ENCODE measurements at places on chromosomes 4 and X.

GRCh38 chr4:2827071-2827873 lies 16.4 kb upstream of the ADD1 start:
- no peak for DNase-seq

- peak; percentile 36 for DNase-seq
These were observed 19.1 kb upstream of the ZXDA start for GRCh38 chrX:57929373-57929772.

- DNase-seq = peak; percentile 61
These were observed 100.1 kb downstream of the REPS2 start for GRCh38 chrX:17046478-17047097.

- peak; percentile 6 for DNase-seq
These were observed 114.3 kb upstream of the TEX13C start for GRCh38 chrX:125205133-125205917.

DNA sequence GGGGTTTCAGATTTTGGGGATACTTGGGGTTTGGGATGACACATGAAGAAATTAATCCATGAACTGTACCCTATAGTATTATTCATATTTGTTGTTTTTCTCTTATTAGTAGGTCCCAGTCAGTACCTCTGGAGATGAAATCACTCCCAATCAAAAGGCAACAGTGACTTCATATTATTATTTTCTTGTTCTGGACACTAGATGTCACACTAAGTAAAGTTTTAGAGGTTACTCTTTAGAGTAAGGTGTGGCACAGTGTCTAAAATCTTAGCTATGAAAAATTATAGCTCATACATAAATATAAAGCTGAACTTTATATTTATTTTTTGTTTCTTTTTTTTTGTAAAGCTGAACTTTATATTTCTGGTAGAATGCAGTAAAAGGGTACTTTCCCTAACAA lies 35.1 kb downstream of the FAM114A1 start:
- DNase-seq = peak; percentile 12

GRCh38 chr4:74983253-74983635 lies 50.3 kb downstream of the PARM1 start:
- DNase-seq = no peak

- DNase-seq = peak; percentile 4
These were observed 136.4 kb downstream of the REPS2 start for GRCh38 chrX:17082831-17083230.

GRCh38 chrX:134469486-134469885 lies 9.5 kb downstream of the HPRT1 start:
- DNase-seq = peak; percentile 28

DNA sequence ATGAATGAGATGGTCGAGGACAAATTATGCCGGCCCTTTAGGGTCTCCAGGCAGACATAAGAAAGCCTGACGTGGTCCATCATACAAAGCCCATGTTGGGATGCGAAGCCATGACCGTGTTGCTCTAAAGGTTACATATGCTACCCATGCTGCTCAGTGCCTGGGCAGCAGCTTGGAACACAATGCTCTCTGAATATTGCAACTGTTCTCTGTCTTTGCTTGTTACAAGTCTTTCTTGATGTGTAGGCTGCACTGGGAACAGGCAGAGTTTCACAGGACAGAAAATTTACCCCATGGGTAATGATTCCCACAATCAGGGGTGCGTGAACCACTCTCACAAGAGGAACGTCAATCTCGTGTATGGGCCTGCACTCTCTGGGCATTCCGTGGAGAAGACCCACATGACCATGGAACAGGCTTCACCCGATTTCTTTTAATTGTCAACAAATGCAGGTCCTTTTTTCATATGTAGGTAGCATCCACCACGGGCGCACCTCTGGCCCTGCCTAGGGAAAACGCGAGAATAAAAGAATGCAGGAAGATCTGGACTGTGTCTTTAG lies 66.3 kb downstream of the NBDY start:
- DNase-seq = no peak

DNA sequence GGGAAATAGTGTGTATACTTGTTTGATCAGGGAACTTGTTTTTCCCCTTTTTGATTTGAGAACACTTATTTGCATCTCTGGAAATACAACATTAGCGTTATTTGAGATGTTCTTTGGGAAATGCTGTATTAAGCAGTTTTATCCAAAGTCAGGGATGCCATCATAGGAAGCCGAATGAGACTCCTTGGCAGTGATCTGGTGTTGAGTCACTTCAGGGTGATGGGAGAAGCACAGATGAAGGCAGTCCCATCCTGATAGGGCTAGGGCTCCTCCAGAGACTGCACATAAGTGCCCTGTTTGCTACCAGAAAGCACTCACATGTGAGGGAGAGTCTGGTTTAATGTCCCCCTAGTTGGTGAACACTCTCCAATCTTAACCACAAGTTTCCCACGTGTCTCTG lies 62.3 kb downstream of the IL1RAPL1 start:
- DNase-seq = no peak

- DNase-seq = peak; percentile 50
These were observed 855 bp downstream of the KLF3 start for GRCh38 chr4:38664706-38665401.

DNA sequence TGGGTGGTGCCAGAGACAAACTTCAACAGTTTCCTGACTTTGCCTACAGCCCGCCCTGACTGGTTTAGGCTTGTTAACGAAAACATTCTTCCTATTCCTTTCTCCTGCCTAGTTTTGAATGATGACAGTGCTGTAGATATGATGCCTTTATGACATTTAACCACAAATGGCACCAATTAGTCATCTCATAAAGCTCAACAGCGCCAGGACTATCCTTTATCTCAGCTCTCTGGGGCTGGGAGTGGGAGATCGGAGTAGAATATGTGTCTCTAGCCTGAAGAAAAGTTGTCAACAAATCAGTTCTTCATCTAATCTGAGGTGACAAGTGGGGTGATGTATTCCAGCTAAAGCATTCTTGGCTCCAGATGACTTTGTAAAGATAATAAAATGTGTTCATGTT lies 64.6 kb upstream of the SH3RF1 start:
- peak; percentile 38 for DNase-seq

DNA sequence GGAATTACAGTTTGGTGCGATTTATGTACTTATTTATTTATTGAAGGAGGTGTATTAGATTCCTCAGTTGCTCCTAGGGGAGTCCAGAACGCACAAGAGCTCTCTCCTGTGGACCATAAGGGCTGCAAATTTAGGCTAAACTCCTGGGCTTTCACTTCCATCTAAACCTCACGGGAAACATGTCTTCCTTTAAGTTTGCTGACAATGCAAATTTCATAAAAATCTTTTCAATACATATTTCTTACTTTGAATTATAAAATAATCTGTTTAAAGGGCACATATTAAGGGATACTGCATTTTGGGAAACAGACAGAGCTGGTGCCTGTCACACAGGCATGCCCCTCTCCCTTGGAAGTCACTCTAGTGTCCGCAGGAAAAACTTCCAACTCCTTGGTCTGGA lies 438.0 kb upstream of the CPEB2 start:
- DNase-seq = no peak

- DNase-seq = peak; percentile 89
These were observed 20.5 kb downstream of the PDLIM5 start for GRCh38 chr4:94472056-94472826.

DNA sequence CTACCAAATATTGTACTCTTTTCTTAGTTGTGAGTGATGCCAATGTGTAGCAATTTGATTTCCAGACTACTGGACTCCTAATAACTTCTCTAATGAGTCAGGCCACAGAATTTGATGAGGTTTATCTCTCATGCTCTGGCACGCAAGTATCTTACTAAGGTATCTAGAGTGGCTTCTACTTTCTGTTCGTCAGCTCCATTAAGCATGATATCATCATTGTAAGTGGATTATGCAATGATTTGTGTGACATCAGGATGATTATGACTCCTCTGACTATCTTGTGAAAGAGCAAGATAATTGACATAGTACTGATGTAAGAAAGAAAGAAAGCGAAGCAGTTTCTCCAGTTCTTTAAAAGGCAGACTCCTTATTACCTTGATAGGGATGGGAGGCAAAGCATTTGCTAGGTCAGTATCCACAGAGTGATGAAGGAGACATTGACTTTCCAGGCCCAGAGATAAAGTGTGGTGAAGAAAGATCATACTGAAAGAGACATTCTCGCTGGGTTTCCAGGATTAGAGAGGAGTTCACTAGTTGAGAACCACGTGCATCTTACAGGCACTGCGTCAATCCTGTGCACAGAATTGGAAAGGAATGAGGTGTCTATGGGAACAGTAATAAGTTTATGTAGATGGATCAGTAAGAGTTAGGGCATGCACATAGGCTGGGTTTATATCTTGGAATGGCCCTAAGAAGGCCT lies 161.9 kb upstream of the STK26 start:
- no peak for DNase-seq

GRCh38 chr4:155674669-155675071 lies 8.0 kb downstream of the GUCY1A1 start:
- DNase-seq = no peak

- DNase-seq = no peak
These were observed at the start of gene AVPR2 for GRCh38 chrX:153903991-153904957. Gene AVPR2 (plus strand): TSS chrX:153904673. CDS start chrX:153905146, 473 bp downstream.

DNA sequence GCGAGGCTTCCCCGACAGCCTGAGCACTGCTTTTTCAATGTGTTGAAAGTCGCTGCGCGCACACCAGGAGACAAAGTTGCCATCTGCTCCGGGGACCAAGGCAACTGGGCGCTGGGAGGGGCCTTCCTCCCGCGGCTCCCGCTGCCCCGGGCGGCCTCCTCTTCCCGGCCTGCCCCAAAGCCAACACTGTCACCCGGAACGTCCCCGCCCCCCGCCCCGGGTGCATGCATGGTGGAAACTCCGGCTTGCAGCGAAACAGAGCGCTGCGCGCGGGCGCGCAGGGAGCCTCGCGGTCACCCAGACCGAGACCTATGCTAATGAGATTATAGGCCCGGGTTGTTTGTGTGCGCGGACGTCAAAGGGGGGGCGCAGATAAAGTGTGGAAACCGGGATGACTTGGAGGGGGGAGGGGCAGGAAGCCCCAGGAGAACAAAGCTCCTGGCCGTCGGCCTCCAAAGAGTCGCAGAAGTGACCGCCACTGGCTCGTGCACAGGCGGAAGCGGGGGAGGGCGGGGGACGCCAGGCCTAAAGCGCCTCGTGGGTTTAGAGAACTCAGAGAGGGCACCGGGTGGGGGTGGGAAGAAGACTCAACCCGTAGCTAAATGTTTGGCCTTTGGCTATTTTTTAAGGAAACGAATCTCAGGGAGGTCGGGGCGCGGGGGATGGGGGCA lies 88.8 kb downstream of the BCOR start:
- no peak for DNase-seq

DNA sequence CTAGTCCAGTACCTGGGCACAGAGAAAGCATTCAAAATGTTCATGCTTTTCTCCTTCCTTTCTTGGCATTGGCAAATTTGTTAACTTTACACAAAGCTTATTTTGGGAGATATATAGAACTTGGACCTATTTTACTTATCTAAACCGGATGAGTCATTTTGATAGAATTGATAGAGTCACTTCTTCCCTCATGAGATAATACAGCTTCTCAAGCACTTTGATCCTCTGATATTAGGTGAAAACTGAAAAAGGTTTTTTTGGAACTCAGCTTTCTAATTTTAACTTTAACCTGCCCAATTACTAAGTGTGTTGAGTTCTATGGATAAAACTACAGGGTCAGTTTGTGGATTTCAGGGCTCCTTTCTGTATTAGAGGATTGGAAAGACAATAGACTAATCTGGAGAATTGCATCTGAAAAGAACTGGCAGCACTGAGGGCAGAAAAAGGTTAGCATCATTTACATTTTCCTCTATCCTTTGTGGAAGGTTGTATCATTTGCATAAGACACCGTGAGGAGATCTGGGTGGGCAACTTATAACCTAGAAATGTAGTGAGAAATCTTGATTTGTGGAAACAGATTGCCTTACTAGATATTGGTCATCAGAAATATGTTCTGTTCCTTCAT lies 2.4 kb downstream of the WDR44 start:
- no peak for DNase-seq

DNA sequence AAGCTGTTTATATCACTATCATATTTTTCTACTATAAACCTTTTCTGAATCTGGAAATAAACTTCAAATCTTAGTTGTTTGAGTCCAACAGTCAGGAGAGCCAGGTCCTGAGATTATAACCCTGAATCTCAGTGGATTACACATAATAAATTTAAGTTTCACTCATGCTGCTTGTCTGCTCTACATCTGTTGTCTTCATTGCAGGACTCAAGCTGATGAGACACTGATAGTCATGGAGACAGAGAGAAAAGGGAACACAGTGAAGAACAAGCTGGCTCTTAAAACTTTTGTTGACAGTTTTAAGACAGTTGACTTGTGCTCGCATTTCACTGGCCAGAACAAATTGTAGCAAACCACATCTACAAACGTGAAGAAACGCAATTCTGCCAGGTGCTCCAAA lies 327.0 kb upstream of the CTSO start:
- DNase-seq = peak; percentile 17

GRCh38 chrX:110435196-110435595 lies 76.5 kb downstream of the RTL9 start:
- no peak for DNase-seq

- no peak for DNase-seq
These were observed 224.5 kb upstream of the TENM3 start for GRCh38 chr4:182018691-182019090.

DNA sequence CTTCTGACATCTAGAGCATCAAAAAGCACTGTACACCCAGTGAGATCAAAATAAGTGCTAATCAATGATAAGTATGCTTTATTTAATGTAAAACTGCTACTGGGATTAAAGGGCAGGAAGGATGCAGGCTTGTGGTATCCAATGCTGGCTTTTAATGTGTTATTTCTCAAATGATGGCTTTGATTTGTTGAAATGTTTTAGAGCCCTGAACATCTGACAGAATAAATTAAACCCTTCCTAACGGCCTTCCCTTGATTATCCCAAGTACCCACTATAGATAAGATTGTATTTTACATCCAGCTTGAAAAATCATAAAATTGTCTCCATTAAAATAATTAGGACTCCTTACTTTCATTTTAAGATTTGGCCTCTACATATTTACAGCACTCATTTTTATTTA lies 382.9 kb downstream of the HNRNPD start:
- no peak for DNase-seq

DNA sequence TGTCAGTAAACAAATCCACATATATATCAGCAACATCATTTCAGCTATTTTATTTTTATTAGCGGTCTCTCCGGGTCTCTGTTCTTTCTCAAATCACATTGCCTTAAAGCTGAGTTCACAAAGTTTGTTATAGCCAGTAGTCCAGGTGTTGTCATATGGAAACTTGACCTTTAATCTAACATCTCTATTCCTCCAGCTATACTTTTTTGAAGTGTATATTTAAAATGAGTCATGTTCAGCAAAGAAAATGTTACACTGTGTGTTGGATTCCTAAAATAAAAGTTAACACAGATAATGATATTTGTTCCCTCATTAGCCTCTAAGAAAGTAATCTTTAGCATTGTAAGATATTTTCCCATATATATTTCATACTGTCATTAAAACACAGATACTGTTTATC lies 63.6 kb downstream of the SMARCAD1 start:
- DNase-seq = no peak

GRCh38 chr4:3387154-3387942 lies 54.4 kb upstream of the HGFAC start:
- DNase-seq = no peak

DNA sequence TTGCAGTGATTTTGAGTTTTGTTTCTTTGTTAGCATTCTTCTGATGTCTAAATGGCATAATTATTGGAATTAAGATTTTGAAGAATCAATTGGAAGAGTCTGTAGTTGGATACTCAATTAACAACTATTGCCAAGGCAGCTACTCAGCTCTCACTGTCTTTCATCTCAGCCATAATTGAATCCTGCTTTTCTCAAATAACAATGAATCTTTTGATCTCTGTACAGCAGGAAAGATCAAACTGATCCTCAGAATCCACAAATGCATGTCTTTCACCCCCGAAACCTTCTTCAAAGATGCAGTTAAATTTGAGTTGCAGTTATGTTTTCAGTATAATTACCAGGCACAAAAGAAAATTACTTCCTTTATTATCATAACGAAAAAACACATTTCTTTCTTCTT lies 86.2 kb downstream of the MAD2L1 start:
- no peak for DNase-seq
